Esophagus squamous epithelium (tissue), 5 donors: ENCODE measurements at places on chromosomes 7 and 10.

DNA sequence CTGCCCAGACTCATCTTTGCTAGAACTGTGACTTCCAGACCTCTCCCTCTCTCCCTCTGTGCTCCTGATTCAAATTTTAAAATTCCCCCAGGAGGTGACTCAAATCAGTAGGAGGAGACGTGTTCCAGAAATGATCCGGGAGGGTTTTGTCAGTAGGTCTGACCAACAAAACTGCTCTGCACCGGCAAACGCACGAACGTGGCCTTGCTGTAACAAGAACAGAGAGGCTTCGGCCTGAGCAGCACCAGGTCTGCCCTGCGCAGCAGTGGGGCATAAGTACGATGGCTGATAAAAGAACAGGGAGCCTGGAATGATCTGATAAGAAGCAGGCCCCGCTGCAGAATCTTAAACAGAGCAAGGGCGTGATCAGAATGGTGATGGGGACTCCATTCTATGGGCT lies 152.7 kb upstream of the AUTS2 start:
- DNase-seq = no peak

DNA sequence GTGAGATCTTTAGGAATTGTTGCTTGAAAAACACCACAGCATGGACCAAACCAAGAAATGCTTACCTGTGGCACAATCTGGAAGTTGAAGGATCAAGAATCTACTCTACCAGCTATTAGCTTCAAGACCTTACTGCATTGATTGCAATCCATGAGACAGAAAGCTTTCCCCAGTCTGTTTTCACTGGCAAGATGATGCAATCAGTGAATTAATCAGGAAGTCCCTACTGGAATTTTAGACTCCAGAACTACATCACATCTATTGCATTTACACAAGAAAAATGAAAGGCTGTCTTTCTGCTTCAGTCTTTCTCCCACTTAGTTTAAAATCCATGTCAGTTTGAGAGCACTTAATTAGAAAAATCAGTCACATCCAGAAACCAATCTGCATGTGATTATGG lies 191.7 kb downstream of the TFEC start:
- no peak for DNase-seq

GRCh38 chr7:93178213-93178612 lies 30.0 kb upstream of the SAMD9L start:
- no peak for DNase-seq

GRCh38 chr7:36874041-36874440 lies 149.7 kb upstream of the AOAH start:
- DNase-seq = no peak

GRCh38 chr7:44603193-44603592 lies 3.2 kb upstream of the OGDH start:
- DNase-seq = no peak

DNA sequence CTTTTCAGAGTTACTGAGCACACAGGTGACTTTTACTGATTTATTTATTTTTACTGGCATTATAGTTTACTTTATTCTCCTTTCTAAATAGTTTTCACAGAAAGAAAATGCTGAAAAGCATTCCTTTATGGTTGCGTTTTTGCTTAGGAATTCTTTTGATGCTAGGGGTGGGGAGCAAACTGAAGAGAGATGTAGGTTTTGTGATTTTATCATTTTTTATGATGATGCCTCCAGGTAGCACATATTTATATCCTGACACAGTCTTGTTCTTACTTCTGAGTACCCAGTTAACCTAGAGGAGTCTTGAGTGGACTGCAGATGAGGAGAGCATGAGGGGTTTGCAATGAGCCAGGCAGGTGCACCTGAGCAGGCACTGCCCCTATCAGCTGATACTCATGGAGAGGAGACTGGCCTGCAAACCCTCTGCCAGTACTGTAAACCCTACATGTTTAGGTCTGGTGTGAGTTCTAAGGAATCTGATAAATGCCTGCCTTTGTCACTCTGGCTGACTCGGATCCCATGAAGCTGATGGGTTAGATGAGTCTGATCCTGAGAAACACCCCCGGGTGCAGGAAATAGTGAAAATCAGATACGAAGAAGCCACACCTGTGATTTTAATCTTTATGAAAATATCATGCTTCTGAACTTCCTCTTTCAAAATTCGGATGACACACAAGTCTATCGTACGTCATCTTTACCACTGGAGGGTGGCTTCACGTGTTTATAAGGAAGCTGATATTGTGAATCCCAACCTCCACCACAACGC lies 302.9 kb downstream of the WDR37 start:
- no peak for DNase-seq

GRCh38 chr7:80870813-80871212 lies 48.0 kb downstream of the SEMA3C start:
- no peak for DNase-seq

DNA sequence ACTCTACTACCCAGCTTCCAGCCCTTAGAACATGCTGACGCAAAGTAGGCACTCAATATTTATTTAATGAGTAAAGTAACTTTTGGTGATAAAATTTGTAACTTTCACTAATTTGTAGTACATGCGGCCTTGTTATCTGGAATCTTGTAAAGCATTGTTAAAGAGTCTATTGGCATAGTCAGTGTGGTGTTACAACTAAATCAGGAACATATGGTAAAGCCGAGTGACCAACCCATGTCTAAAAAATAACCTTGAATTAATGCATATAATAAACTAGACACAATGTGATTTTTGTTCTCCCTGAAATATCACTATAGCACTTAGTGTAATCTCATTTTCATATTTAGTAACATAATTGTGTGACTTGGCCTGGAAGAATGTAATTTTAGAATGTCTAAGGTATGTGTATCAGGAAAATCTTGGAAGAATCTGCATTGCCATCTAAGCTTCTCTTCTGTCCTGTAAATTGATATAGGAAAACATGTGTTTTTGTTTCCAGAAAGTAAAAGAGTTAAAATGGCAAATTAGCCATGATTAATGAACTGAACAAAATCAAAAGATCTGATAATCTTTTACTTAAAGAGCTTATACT lies 256.7 kb upstream of the GNAI1 start:
- DNase-seq = no peak

DNA sequence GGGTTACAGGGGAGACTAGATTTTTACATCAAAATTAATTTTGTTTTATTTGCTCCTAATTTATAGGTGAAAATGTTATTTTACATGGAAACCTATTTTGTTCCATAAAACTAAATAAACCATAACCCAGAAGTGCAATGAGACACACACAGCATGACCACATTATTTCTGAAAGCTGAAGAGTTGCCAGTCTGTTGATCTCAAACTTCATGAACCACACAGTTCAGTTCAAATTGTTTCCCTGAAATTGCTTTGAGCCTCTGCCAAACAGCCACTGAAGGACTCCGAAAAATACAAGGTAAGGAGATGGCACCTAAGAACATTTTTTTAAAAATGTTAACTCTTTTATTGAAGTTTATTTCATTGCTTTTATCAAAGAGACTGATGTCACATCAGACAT lies 25.0 kb upstream of the ITGB8 start:
- no peak for DNase-seq

- DNase-seq = no peak
Measured at GRCh38 chr7:28581351-28581750, 169.0 kb downstream of the CREB5 start.

DNA sequence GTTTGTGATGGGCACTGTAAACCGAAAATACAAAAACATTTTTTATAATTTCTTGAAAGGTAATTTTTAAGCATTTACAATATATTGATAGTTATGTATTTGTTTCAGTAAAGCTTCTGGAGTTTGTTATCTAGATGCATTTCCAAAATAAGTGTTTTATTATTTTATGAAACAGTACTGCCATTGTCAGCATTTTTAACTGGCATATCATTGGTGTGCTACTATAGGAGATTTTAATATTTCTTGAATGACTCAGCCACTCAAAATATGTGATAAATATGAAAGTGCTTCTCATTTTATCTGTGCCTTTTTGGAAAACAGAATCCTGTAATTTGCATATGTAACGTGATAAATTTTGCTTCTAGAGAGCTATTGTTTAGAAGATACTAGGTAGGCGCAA lies 97.9 kb downstream of the ANKIB1 start:
- no peak for DNase-seq

- DNase-seq = no peak
Measured at GRCh38 chr7:99825873-99826272, 1.9 kb upstream of the CYP3A43 start.
